ENCODE measurements at places on chromosomes 1 and 21.
A peak's percentile ranks its signal among the peaks of the same experiment; 100 is the strongest.

- H3K27me3 ChIP-seq, result no peaks in the 10 kb centered on the region
- no peak overlapping the region for H3K27ac ChIP-seq
- H3K36me3 ChIP-seq, result no peaks in the 10 kb centered on the region
- no peaks in the 10 kb centered on the region for H3K4me1 ChIP-seq
Measured at GRCh38 chr1:34627465-34628240, 127.2 kb upstream of the GJB5 start.

- no peaks in the 10 kb centered on the region for H3K36me3 ChIP-seq
- no peak overlapping the region for H3K4me3 ChIP-seq
- DNase-seq, result no peak
- H3K4me1 ChIP-seq, result no peaks in the 10 kb centered on the region
- H3K27me3 ChIP-seq, result no peaks in the 10 kb centered on the region
- no peak overlapping the region for H3K27ac ChIP-seq
Measured at GRCh38 chr1:71994646-71995045, 287.7 kb downstream of the NEGR1 start.

- no peak overlapping the region for H3K4me3 ChIP-seq
- no peak for DNase-seq
- H3K27me3 ChIP-seq, result no peaks in the 10 kb centered on the region
- H3K27ac ChIP-seq, result no peak overlapping the region
Measured at GRCh38 chr1:37133276-37134145, 99.2 kb upstream of the GRIK3 start.

- no peaks in the 10 kb centered on the region for H3K27me3 ChIP-seq
- H3K27ac ChIP-seq, result peak overlapping the region; percentile 37
- H3K4me3 ChIP-seq, result no peak overlapping the region
- H3K36me3 ChIP-seq, result no peaks in the 10 kb centered on the region
Measured at GRCh38 chr1:171258943-171259342, 10.6 kb downstream of the FMO1 start.

GRCh38 chr1:195241066-195241465, 1367.2 kb downstream of the KCNT2 start:
- H3K36me3 ChIP-seq, result no peaks in the 10 kb centered on the region
- no peak for DNase-seq
- no peak overlapping the region for H3K4me3 ChIP-seq

- no peaks in the 10 kb centered on the region for H3K4me1 ChIP-seq
- H3K27ac ChIP-seq, result no peak overlapping the region
- H3K4me3 ChIP-seq, result no peak overlapping the region
Measured at GRCh38 chr1:102096162-102096561, 99.4 kb upstream of the OLFM3 start.

DNA sequence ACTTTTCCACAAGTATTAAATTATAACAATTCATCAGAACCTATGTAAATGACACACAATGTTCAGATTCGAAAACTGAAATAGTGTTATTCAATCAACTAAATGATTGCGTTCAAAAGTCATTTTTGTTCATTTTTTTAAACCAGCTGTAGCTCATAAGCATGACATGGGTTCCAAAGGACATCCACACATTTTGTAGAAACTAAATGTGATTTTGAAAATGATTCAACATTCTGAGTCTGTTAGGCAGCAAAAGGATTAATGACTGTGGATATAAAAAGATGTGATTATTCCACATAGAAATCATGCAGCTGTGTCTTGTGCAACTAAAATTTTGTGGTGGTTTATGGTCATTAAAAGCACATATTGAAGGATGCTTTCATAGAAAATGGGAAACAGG, 204.5 kb downstream of the BRINP3 start:
- no peak overlapping the region for H3K27ac ChIP-seq
- H3K27me3 ChIP-seq, result no peaks in the 10 kb centered on the region
- H3K4me1 ChIP-seq, result no peaks in the 10 kb centered on the region
- no peak for DNase-seq
- H3K4me3 ChIP-seq, result no peak overlapping the region

DNA sequence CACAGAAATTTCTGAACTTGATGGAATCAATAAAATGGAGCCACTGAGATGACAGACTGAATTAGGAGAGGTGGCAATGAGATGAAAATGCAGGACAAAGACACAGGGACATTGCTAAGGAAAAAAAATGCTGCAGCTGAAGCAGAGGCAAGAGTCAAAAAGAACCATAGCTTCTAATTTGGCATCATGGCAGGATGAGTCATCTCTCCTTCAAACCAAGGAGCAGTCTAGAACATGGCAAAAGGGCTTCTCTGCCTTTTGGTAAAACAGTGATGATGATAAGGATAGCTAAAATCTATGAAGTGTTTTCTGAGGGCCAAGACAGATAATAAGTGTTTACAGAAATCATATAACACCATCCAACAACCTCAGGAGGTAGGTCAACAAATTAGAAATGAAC, 16.8 kb downstream of the SLC19A2 start:
- H3K4me3 ChIP-seq, result no peak overlapping the region
- H3K27ac ChIP-seq, result no peak overlapping the region
- H3K27me3 ChIP-seq, result no peaks in the 10 kb centered on the region

- no peak overlapping the region for H3K27ac ChIP-seq
- DNase-seq, result no peak
- no peak overlapping the region for H3K4me3 ChIP-seq
- no peaks in the 10 kb centered on the region for H3K36me3 ChIP-seq
Measured at GRCh38 chr1:47002211-47002610, 21.3 kb upstream of the CYP4X1 start.

DNA sequence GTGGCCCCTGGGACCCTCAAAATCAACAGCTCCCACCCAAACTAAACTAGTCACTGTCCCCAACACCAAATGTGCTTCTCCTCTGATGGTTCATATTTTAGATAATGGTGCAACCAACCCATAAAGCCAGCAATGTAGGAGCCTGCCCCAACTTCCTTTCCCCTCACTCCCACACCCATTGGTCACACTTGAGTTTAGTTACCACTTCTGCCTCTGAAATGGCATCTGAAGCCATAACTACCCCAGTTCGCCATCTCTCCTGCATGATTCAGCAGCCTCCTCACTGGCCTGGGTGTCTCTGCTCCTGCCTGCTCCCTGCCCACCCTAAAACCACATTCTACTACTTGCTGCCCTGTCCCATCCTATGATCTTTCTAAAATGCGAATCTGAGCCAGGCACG, 3.4 kb upstream of the CDCP2 start:
- no peak overlapping the region for H3K27ac ChIP-seq
- H3K36me3 ChIP-seq, result no peaks in the 10 kb centered on the region
- no peak for DNase-seq
- H3K4me1 ChIP-seq, result peaks cover 32% of the 10 kb centered on the region

GRCh38 chr1:22572818-22573217, 9.5 kb downstream of the EPHA8 start:
- no peaks in the 10 kb centered on the region for H3K4me1 ChIP-seq
- no peaks in the 10 kb centered on the region for H3K36me3 ChIP-seq
- no peak overlapping the region for H3K4me3 ChIP-seq

DNA sequence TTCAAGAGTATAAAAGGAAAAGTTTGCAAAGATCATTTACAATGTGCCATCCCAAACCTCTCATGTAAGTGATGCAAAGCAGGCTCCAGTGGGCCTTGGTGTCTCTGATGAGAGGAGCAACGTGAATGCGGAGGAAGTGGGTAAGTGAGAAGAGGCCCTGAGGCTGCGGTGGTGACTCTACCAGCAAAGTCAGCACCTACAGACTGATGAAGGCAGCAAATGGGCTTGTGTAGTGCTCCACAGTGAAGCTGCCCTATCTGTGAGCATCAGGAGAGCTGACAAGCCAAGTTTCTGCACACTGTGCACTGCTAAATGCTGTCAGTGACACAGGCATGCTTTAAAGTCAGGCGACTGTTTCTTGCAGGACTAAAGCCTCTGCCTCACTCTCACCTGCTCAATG, 15.6 kb upstream of the RAP1A start:
- H3K36me3 ChIP-seq, result no peaks in the 10 kb centered on the region
- H3K27me3 ChIP-seq, result no peaks in the 10 kb centered on the region
- no peak overlapping the region for H3K4me3 ChIP-seq
- DNase-seq, result peak; percentile 16
- peaks cover 23% of the 10 kb centered on the region for H3K4me1 ChIP-seq

- no peaks in the 10 kb centered on the region for H3K36me3 ChIP-seq
- peak within 1 kb of the TSS; percentile 97 for H3K4me3 ChIP-seq
- peak within 1 kb of the TSS; percentile 88 for H3K27ac ChIP-seq
- no peak for DNase-seq
- H3K27me3 ChIP-seq, result no peaks in the 10 kb centered on the region
- peaks cover 18% of the 10 kb centered on the region for H3K4me1 ChIP-seq
Measured at GRCh38 chr1:23483321-23484252, at the start of gene ASAP3. ASAP3 (minus strand) TSS chr1:23484179; CDS start chr1:23484133, 46 bp downstream.

DNA sequence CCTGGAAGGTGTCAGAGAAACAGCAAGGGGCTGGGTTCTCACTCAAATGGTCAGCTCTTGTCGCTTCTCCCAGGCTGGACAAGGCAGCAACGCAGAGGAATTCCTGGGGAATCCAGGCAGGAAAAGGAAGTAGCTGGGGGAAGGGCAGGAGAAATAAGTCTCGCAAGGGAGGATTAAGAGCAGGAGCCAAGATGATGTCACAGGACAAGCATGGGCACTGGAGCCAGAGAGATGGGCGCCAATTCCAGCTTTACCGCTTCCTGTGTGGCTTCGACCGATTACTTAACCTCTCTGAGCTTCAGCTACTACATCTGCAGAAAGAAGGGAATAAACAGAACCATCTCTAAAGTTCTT, 70.5 kb downstream of the SSBP3 start:
- no peaks in the 10 kb centered on the region for H3K36me3 ChIP-seq
- H3K27me3 ChIP-seq, result no peaks in the 10 kb centered on the region
- peak overlapping the region; percentile 70 for H3K27ac ChIP-seq
- peaks cover 36% of the 10 kb centered on the region for H3K4me1 ChIP-seq
- DNase-seq, result no peak

DNA sequence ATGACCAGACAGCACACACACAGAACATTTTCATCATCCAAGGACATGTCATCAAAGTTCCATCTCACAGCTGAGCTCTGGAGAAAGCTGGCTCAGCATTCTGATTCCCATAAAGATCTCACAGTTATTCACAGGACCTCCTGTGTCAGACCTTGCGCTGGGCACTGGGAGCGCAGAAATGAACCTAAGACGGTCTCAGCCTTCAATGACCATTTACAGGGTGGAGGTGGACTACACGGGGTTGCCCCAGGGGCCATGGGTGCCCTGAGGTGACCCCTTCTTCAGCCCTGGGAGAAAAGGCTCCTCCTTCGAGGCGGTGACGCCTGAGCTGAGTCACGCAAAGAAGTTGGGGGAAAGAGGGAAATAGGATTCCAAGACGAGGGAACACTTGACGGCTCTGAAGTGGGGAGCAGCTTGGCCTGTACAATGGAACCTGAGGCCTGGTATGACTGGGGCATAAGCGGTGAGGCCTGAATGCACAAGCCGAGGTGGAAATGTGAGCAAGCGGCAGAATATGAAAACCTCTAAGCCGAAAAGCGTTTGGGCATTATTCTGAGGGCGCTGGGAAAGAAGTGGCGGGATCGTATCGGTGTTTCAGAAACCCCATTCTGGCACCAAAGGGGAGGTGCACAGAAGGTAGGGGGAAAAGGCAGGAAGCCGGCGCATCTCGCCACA, 797 bp downstream of the CC2D1B start:
- H3K36me3 ChIP-seq, result peaks cover 27% of the 10 kb centered on the region
- H3K4me3 ChIP-seq, result peak overlapping the region; percentile 82
- no peak for DNase-seq
- H3K4me1 ChIP-seq, result peaks cover 21% of the 10 kb centered on the region

- H3K27me3 ChIP-seq, result no peaks in the 10 kb centered on the region
- no peaks in the 10 kb centered on the region for H3K36me3 ChIP-seq
- no peaks in the 10 kb centered on the region for H3K4me1 ChIP-seq
- no peak for DNase-seq
- no peak overlapping the region for H3K4me3 ChIP-seq
Measured at GRCh38 chr1:226355669-226356551, 46.9 kb upstream of the LIN9 start.

GRCh38 chr1:226287587-226287986, 21.4 kb downstream of the LIN9 start:
- H3K27me3 ChIP-seq, result no peaks in the 10 kb centered on the region
- DNase-seq, result no peak
- peaks cover 44% of the 10 kb centered on the region for H3K36me3 ChIP-seq
- H3K4me1 ChIP-seq, result no peaks in the 10 kb centered on the region
- H3K4me3 ChIP-seq, result no peak overlapping the region

GRCh38 chr1:17574516-17574915, 35.0 kb downstream of the ARHGEF10L start:
- no peak overlapping the region for H3K4me3 ChIP-seq
- peak overlapping the region; percentile 96 for H3K27ac ChIP-seq

DNA sequence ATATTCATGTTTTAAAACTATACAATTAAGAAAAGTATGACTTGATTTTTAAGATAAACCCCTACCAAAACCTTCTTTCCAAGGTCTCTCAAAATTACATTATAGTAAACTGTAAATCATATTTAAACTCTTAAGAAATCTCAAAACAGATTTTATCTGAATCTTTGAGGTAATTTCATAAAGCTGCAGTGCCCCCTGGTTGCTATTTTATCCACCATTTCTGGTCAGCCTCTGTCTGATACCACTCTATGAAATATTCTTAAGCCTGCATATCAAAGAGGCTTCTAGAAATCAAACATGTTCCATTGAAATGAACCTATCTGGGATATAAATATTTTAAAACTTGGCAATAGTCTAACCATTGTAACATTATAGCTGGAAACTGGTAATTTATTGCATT, 317.3 kb downstream of the COL11A1 start:
- H3K27me3 ChIP-seq, result no peaks in the 10 kb centered on the region
- H3K27ac ChIP-seq, result no peak overlapping the region
- DNase-seq, result no peak
- no peaks in the 10 kb centered on the region for H3K36me3 ChIP-seq

DNA sequence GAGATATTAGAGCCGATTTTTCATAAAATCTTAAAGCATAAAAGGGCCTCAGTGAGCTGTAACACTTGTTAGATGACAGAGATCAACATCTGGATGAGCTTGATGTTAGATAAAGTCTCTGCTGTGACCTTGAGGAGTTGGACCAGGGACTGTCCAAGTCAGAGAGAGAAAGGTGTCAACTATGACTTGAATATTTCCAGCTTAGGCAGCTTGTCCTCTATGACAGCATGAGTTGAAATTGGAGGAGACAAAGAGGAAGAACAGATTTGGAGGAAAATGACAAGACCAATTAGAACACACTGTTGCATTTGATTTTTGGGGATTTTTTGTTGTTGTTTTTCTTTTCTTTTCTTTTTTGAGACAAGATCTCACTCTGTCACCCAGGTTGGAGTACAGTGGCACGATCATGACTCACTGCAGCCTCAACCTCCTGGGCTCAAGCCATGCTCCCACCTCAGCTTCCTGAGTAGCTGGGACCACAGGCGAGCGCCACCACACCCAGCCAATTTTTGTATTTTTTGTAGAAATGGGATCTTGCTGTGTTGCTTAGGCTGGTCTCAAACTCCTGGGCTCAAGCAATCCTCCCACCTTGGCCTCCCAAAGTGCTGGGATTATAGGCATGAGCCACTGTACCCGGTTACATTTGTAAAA, 35.3 kb upstream of the CLIC4 start:
- H3K4me1 ChIP-seq, result no peaks in the 10 kb centered on the region
- H3K27ac ChIP-seq, result peak overlapping the region; percentile 11
- no peaks in the 10 kb centered on the region for H3K27me3 ChIP-seq

- no peak overlapping the region for H3K27ac ChIP-seq
- no peak overlapping the region for H3K4me3 ChIP-seq
- DNase-seq, result no peak
- H3K27me3 ChIP-seq, result no peaks in the 10 kb centered on the region
Measured at GRCh38 chr21:14869984-14870852, 194.6 kb downstream of the NRIP1 start.

- H3K27me3 ChIP-seq, result no peaks in the 10 kb centered on the region
- no peaks in the 10 kb centered on the region for H3K36me3 ChIP-seq
- H3K27ac ChIP-seq, result no peak overlapping the region
- DNase-seq, result no peak
- no peak overlapping the region for H3K4me3 ChIP-seq
- H3K4me1 ChIP-seq, result peaks cover 8% of the 10 kb centered on the region
Measured at GRCh38 chr1:197137322-197137721, 9.1 kb downstream of the ASPM start.
